ENCODE measurements at places on chromosomes 6 and 20.

GRCh38 chr20:32439132-32439829 is 81.2 kb downstream of the ASXL1 start:
- no peak for DNase-seq

DNA sequence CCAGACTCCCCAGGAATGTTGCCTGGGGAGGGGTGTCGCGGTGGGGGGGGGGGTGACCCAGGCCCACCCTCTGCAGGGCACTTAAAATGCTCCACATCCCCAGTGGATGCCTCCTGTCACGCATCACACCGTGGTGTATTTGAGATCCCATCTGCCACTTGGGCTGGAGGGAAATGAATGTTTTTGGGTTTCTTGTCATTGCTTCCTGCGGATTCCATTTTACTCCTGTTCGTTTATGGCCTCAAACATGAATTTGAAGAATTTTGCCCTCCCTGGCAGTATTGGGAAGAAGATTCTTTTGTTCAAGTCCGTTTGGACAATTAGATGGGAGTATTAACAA is 544 bp upstream of the KHDC1 start:
- DNase-seq: no peak

DNA sequence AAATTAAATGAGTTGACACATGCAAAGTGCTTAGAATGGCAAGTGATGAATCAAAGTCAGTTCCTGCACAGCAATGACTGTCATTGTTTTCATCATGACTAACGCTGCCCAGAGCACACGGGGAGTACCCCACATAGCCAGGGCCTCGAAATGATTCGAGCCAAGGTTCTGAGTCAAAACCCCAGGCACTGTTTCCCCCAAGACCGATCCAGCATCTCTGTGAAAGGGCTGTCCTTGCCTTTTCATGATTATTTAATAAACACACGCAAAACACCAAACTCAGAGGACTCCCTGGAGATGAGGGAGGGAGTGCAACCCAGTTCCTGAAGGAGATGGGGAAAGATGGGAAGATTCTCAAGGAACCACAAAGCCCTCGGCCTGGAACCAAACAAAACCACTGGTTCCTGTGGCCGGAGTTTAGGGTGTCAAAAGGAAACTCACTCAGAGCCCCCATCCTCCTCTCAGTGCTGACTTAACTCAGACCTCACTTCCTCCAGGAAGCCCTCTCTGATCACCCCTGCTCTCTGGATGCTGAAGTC is 3.8 kb downstream of the PREX1 start:
- peak; percentile 30 for DNase-seq

- DNase-seq: no peak
Observed at GRCh38 chr20:58406422-58407001, 17.5 kb downstream of the VAPB start.

DNA sequence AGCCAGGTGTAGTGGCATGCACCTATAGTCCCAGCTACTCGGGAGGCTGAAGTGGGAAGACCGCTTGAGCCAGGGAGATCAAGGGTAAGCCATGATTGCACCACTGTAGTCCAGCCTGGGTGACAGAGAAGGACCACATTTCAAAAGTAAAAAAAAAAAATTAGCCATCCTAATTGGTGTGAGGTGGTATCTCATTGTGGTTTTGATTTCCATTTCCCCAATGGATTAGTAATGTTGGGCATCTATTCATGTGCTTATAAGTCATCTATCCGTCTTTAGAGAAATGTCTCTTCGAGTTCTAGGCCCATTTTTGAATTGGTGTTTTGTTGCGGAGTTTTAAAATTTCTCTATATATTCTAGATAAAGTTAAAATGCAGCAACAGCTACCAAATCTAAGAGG is 21.7 kb downstream of the ABHD12 start:
- no peak for DNase-seq

GRCh38 chr6:127690092-127690491 is 113.1 kb downstream of the C6orf58 start:
- DNase-seq: no peak

- no peak for DNase-seq
Observed at GRCh38 chr6:54621285-54621684, 225.3 kb upstream of the FAM83B start.

- no peak for DNase-seq
Observed at GRCh38 chr6:118705544-118706491, 54.4 kb upstream of the CEP85L start.

DNA sequence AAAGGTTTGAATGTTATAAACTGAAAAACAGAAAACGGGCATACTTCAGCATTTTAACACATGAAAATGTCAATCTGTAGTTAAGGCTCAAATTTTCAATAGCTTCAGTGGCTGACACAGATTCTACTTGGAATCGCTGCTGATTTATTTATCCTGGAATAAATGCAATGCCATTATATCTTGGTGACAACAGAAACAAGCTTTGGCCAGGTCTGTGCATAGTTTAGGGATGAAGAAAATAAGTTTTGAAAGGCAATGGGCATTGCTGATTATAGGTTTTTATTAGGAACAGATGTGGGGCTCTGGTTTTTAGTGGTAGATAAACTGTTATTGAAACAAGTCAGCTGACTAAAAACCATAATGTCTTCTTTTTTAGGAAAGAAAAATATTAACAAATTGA is 96.8 kb upstream of the SOX4 start:
- DNase-seq: no peak

- DNase-seq: no peak
Observed at GRCh38 chr6:120584111-120584760, 750.0 kb downstream of the TBC1D32 start.

DNA sequence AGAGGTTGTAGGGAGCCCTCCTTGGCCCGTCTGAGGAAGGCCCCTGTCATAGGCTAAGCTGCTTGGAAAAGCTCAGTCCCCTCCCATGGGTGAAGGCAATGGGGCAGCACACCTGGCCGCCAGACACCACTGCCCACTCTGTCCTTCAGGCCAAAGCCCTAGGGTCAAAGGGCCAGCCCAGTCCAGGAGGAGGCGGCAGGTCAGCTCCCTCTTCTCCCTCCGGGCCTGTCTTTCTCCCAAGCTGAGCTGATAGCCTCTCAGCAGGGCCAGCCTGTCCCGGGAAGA is 5.1 kb upstream of the CLPSL2 start:
- DNase-seq: no peak

DNA sequence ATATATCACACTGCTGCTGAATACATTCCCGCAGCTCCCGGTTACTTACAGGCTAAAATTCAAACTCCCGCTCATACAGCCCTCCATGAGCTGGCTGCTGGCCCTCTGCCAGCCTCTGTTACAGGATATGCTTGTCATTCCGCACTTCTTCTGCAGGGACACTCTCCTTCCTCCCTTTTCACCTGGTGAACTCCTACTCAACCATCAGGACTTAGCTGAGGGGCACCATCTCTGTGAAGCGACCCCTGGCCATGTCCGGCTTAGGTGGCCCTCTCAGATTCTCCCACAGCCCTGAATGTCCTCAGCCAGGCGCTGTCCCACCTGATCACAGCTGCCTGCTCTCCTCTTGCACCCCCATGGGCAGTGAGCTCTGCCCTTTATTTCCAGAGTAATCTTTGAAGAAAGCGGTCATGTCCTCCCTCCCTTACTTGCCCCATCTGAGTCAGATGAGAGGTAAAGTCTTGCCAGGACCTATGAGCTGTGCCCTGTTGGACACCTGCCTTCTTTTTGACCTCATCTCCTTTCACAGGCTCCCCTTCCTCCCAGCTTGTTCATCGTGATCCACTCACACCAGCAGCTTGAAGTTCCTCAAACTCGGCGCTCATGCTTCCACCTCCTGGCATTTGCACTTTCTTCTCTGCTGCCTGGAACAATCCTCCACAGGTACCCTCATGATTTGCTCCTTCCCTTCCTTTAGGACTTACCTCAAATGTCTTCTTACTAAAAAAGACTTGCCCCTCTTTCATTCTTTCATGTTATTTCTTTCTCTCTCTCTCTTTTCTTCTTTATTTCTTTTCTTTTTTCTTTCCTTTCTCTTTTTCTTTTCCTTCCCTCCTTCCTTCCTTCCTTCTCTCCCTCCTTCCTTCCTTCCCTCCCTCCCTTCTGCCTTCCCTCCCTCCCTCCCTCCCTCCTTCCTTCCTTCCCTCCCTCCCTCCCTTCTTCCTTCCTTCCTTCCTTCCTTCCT is 5.6 kb downstream of the CYP24A1 start:
- no peak for DNase-seq

- DNase-seq: no peak
Observed at GRCh38 chr6:75907444-75907843, 158.4 kb downstream of the MYO6 start.

GRCh38 chr6:136127873-136128272 is 122.2 kb downstream of the MTFR2 start:
- no peak for DNase-seq

DNA sequence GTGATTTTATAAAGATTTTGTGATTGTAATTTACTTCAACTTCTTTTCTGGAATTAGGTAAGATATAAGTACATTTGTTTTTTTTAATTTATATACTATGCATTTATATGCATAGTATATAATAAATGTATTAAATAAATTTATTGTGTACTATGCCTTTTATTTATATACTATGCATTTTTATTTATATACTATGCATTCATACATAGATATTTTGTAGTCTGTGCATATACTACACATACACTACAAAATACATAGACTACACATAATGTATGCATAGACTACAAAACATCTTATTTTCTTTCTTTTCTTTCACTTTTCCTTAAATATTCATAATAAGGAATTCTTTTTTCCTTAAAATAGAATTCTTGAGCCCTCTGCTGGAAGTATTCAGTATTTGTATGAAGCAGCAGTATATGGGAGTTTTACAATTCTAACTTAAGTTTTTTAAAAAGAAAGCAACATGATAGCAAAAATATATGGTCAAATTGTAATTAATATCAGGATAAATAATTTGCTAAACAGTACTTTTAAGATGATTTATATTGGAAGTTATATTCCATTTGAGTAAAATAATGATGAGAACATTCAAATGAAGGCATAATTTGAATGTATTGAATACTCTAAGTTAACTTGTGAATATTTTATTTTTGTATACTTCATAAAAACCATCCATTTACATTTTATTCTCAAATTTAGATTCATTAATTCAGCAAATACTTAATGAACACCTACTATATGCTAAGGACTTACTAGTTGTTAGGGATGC is 129.3 kb downstream of the KLHL32 start:
- DNase-seq: no peak

DNA sequence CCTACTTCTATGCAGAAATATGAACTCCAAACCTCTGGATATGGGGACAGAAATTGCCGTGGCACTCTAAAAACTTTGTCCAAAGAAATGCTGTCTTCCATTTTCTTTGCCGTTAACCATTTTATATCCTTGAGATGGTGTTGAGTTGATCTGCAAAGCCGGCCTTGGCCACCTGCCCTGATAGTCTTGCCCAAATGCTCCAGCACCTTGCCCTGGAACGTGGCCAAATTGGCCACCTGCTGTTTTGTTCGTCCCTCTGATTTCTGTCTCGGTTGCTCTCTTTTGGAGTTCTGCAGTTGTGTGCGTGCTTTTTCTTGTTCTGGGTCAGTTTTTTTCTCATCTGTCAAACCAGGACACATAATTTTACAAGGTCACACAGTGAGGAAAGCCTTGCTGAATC is 239.7 kb upstream of the GMDS start:
- no peak for DNase-seq

DNA sequence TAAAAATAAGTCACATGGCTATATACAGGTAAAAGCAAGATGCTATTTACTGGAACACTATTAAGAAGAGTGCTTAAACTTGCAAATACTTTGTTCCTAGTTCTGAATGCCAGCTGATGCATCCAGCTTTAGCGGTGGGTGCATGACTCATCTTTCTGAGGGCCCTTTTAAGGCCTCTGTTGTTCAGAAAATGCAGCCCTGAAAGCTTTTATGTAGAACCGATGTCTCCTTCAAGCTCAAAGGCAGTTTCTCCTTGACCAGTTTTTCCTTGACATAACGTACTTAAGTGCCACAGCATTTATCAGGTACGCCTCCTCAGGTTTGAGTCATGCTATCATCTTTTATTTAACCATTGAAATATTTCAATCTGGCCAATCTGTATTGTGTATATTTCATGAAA is 82.8 kb downstream of the MLIP start:
- DNase-seq: no peak

GRCh38 chr6:15264902-15265761 is 19.3 kb downstream of the JARID2 start:
- no peak for DNase-seq

GRCh38 chr6:6057442-6058053 is 50.8 kb upstream of the NRN1 start:
- no peak for DNase-seq

DNA sequence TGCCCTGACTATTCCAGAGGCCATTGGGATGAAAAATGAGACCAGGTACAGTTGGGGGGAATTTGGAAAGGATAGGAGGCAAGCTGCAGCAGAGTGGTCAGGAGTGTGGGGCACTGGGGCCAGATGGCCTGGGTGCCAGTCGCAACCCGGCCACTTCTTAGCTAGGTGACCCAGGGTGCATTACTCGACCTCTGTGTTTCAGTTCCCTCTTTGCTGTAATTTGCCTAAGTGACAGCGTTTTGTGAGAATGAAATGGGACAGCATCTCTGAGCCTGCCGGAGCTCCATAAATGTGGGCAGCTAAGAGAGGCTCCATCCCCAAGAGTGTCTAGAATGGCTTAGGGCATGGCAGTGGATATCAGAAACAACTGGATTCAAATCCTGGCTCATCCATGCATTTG is 13.9 kb downstream of the LRFN2 start:
- no peak for DNase-seq

GRCh38 chr20:53040693-53041589 is 68.8 kb downstream of the TSHZ2 start:
- no peak for DNase-seq

GRCh38 chr6:70380252-70380651 is 33.1 kb upstream of the FAM135A start:
- DNase-seq: no peak

DNA sequence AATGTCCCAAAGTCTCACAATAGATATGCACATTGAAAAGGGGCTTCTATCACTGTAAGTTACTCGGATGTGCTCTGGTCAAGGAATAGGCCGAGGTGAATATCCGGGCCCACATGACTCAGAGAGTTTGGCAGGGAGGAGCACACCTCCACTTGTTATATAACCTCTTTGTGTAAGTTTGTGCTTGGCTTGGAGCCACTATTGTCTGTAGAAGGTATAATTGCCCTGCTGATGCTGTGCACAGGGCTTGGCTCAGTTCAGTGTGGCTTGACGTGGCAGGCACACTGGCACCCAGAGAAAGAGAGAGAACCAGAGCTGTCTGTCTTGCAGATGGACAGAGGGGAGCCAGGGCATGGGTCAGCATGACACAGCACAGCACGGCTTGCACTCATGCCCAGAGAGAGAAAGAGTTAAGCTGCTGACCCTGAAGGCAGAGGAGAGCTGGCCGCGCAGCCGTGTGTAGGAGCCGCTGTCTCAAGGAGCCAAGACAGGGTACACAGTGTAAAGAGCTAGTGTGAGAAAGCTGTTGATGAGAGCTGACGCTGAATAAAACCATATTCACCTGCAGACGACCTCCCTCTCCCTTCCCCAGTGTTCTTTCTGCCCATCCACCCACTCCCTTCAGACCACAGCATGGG is 482.5 kb downstream of the C6orf118 start:
- no peak for DNase-seq

DNA sequence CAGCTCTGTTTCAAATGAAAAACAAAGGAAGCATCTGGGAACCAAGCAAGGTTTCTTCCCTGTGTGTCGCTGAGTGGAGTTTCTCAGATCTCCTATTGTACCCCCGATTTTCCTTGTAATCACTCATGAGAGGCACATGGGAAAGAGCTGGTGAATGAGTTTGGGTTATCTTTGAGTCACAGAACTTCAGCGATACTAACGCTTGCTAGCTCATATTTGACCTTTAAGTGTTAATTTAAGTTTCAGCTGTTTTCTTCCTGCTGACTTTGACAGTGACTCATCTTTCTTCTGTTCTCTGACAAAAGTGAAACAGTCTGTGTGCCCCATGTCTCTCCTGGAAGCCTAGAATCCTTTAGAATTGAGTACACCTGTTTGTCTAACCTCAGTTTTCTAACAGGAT is 261.1 kb upstream of the RGS17 start:
- no peak for DNase-seq

Data from effector memory CD8-positive, alpha-beta T cell (primary cell).